Activated naive CD4-positive, alpha-beta T cell (primary cell): ENCODE measurements at places on chromosomes 1 and 21.
A peak's percentile ranks its signal among the peaks of the same experiment; 100 is the strongest.

GRCh38 chr1:246319083-246319714, 187.9 kb downstream of the SMYD3 start:
- DNase-seq: no peak

GRCh38 chr1:208803011-208803811, 559.0 kb upstream of the PLXNA2 start:
- no peak for DNase-seq

DNA sequence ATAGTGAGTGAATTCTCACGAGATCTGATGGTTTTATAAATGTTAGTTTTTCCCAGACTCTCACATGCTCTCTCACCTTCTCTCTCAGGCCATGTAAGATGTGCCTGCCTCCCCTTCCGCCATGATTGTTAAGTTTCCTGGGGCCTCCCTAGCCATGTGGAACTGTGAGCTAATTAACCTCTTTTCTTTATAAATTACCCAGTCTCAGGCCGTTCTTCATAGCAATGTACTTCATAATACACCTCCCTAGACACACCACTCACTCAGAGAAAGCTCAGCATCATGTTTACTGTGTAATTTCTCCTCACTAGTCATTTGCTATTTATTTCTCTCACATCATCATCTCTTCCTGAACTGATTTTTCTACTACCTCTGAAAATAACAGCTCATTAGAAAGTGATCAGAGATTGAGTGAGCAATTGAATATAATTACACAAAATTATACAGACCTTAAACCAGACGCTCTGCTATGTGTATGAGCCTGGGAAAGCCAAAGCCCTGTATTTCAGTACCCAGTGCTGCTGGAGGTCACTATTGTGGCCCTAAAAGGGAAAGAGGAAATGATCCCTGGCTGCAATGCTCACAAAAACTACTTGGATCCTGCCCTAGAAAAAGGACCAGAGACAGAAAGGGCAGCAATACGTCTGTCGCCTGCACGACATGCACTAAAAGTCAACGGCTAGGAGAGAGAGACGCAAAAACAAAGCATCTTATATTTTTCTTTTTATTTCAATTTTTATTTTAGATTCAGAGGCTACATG, 284.5 kb downstream of the DSCAM start:
- no peak for DNase-seq

- DNase-seq: no peak
These were observed 376.4 kb downstream of the PLPP3 start for GRCh38 chr1:56202796-56203492.

DNA sequence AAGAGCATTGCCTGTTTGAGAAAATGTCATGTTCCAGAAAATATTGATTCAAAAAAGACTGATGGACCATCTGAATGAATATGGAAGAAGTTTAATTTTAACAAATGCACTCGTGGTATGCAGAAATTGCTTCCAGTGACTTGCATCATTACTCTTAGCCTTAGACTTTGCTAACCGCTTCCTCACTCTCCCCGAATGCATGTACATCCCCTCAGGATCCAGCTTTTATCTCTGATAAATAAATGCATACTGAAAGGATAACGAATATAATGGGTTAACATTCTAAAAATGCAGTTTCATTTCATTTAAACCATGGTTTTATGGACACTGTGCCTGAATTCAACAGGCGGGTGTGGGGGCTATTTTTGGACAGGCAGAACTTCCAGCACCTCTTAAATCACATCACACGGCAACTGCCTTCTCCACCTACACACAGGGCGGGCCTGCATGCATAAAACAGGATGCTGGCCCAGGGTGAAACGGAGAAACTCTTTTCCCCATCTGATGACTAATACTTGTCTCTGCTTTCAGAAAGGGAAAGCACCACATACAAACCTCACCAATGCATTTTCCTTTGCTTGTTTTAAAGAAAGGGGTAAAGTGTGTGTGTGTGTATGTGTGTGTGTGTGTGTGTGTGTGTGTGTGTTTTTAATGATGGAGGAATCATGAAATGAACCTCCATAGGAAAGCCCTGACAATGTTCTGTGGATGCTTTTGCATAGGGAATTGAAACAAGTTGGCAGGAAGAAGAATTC, 48.7 kb downstream of the SPAG17 start:
- DNase-seq: no peak

GRCh38 chr1:51314974-51315373, 15.4 kb downstream of the TTC39A start:
- no peak for DNase-seq

DNA sequence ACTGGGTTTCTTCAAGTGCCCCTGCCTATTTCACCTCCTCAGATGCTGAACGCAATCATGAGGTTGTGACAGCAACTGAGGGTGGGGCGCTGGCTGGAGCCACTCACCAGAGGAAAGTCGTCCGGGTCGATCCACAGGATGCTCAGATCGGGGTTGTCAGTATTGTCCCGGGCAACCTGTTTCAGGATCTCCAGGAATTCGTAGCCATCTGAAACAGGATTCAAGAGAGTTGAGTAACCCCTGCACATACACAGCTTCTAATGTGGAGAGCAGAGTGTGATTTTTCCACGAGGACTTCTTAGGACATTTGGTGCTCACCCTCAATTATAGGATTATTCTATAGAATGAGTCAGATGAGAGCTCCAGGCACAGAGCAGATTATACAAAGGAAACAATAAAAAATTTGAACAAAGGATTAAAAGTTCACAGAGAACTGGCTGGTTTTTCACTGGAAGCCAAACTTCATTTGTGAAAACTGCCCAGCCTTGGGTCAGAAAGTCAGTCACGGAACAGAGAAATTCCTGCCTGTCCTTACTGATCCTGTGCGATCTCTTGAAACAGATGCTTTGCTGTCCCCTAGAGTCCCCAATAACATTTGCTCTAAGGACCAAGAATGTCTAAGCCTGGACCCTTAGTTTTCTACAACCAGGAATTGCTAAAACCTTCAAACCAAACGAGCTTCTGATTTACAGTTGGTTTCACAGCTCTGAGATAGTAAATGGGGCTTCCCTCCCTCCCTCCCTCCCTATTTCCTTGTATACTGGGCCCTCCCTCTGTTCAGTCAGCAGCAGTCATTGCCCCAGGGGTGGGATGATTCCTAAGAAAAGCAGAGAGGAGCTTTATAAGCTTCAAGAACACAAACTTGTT, 63.2 kb downstream of the CASQ2 start:
- DNase-seq: no peak

- DNase-seq: no peak
These were observed 169.0 kb upstream of the AJAP1 start for GRCh38 chr1:4485398-4485797.

DNA sequence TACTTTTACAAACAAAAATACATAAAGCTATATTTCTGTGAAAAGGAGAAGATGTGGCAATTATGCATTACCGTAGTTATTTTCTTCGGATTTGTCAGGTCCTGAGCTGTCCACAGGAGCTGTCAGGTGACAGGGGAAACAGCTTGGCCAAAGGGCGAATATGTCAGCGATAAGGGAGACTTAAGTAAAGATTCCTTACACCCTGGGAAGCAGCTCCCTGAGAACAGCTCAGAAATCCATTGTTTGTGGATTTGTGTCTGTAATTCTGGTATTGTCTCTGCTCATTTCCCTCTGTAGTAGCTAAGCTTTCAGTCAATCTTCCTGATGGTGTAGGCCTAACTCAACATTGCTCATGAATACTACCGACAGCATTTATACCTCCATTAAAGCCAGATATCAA, 7.1 kb upstream of the CD34 start:
- no peak for DNase-seq

- no peak for DNase-seq
These were observed 78.0 kb downstream of the RGS13 start for GRCh38 chr1:192713921-192714320.

GRCh38 chr1:14997646-14998276, 155.8 kb upstream of the TMEM51 start:
- no peak for DNase-seq

- no peak for DNase-seq
These were observed 84.6 kb upstream of the DPYD start for GRCh38 chr1:98005326-98006010.

DNA sequence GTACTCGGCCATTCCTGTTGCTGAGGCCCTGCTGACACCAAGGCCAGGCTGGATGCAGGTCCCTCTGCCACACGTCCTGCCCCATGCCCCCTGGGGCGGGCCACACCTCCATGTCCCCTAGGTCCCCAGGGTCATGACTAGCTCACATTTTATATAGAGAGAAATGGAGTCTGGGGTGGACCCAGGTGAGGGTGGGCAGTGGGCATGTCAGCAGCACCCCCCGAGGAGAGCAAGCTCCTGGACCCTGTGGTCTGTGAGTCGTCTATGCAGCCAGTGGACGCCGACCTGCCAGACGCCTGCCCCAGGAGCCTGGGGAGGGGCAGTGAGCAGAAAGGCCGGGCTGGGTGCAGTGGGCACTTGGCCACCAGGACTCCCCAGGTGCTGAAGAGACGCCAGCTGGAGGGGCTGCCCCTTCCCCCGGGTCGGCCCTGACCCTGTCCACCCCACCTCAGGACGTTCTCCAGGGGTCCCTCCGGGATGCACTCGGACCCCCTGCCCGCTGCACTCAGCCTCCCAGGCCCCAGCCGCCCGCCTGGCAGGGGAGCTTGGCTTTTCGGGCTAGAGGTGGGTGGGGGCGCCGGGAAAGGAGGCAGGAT, 15.9 kb downstream of the SAMD11 start:
- no peak for DNase-seq

DNA sequence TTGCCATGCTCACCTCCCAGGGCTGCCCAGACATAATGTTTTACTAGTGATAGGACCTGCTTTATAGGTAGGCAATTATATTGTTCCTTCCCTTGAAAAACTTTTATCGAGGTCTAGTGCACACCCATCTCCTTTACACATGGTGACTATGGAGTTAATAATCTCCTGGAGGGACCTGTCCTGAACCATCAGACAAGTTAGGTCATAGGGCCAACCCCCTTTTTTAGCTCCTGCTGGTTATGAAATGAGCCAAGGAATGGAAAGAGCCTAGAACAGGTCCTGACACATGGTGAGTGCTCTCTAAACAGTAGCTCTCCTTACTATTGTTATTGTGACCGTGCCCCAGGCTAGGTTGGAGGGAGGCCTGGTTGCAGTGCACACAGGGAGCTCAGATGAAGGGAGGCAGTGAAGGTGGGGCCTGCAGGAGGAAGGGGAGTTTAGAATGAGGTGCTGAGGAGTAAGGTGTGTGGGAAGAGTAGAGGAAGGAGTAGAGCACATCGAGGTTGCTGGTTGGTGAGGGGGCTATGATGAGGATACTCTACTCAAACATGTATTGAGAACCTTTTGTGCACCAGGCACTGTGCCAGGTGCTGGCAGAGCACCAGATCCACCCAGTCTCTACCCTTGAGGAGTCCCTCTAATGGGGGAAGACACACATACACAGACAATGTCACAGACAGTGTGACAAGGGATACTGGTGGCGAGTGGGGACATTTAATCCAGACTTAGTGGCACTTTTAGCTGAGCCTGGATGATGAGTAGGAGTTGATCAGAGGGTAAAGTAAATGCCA, 14.1 kb upstream of the LMNA start:
- DNase-seq: no peak

- peak; percentile 24 for DNase-seq
These were observed 1.7 kb downstream of the TMCC2 start for GRCh38 chr1:205229399-205229871.

GRCh38 chr1:244678697-244679096, 25.8 kb downstream of the DESI2 start:
- DNase-seq: no peak

DNA sequence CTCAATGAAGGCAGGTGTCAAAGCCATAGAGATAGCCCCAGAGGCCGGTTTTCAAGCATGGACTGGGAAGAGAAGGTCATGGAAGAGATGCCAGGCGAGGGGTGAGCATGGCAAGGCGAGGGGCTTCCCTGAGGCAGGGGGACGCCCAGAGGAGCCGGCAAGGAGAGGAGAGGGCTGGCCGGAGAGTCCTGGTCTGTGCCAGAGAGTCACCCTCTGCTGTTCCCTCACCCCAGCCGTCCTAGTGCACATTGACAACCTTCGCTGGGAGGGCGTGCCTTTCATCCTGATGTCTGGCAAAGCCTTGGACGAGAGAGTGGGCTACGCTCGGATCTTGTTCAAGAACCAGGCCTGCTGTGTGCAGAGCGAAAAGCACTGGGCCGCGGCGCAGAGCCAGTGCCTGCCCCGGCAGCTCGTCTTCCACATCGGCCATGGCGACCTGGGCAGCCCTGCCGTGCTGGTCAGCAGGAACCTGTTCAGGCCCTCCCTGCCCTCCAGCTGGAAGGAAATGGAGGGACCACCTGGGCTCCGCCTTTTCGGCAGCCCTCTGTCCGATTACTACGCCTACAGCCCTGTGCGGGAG, 28.8 kb downstream of the H6PD start:
- no peak for DNase-seq
